ENCODE measurements at places on chromosomes 7 and 10. TPM values are rescaled to one million over a fixed set of nuclear protein-coding genes. Genes with fewer than 3 reads are reported as not detected.

PLAU gene
- 15.9 TPM for total RNA-seq

PAPOLB gene
- total RNA-seq: 0.38 TPM

DNA sequence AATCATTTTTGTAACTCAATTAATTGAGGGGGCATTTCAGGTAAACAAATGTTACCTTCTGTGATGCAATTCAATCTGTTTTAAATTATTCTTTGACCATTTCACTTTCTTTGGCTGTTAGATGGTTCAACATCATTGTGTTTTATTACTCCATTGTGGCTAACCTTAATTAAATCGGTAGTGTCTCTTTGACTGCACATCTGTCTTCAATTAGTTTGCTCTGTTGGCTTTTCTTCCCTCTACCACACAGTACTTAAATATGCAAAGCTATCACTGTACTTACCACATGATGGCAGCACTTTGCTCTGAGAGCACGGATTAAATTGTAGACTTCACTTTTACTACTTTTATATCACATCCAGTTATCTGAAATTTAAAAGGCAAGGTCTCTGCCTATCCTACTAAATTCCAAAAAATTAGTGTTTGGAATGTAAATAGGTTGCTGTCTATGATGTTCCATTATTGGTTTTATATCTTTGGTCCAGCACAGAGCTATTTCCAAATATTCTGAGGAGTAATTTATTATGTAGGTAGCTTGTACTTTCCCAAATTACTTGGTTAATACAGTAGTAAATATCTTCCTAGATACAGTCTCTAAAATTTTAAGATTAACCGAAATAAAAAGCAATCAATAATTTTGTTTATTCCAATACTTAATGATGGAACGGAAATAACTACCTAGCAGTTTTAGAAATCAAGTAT lies 352.0 kb downstream of the PCLO start:
- no peak for DNase-seq

DNA sequence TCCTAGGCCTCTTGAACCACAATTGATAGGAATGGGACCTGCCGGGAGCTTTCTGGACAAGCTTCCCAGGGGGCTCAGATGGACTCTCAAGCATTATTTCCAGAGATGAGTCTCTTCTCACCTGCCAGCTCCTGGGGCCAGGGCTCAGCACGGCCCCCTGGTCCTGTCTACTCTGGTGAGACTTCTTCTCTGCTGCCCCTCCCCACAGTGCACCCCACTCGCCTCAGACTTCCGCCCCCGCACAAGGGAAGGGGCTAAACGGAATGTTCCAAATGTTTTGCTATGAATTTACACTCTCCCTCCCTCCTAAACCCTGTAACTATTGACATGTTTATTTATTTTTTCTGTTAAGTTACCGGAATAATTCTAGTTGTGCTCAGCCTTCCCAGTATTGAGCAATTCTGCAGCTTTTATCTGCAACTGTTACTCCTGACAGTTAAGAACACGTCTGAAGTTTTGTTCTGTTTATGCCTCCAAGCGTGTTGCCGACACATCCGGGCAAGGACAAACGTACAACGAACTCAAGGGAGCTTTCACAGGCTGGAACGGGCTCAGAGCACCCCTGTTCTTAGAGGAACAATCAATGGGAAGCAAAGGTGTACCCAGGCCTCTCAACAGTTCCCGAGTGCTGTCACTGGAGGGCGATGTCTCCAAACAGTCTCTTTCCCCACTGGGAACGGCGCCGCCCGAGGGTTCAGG lies 55.2 kb downstream of the FHIP2A start:
- DNase-seq: no peak

DLX5 gene
- 1.8 TPM for total RNA-seq

DNA sequence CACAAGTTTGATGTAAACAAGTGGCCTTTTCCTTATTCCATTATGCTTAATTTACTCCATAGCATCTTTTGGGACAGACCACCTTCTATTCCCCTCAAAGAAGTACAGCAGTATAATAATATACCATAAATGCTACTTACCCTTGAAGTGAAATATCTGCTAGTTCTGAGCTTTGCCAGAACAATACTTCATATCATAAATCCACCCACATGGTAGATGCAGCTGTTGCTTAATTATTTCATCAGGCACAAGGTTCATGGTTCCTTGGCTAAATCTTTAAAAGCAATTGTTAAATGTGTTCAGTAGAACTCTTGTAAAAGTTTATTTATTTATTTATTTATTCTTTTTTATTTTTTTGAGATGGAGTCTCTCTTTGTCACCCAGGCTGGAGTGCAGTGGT lies 32.9 kb downstream of the CSTF2T start:
- DNase-seq: no peak

- no peak for DNase-seq
These were observed 21.5 kb upstream of the TARP start for GRCh38 chr7:38294926-38295325.
